ENCODE measurements at places on chromosomes 2 and 18.

GRCh38 chr18:36527051-36527450 lies 229.5 kb downstream of the FHOD3 start:
- no peak for DNase-seq

DNA sequence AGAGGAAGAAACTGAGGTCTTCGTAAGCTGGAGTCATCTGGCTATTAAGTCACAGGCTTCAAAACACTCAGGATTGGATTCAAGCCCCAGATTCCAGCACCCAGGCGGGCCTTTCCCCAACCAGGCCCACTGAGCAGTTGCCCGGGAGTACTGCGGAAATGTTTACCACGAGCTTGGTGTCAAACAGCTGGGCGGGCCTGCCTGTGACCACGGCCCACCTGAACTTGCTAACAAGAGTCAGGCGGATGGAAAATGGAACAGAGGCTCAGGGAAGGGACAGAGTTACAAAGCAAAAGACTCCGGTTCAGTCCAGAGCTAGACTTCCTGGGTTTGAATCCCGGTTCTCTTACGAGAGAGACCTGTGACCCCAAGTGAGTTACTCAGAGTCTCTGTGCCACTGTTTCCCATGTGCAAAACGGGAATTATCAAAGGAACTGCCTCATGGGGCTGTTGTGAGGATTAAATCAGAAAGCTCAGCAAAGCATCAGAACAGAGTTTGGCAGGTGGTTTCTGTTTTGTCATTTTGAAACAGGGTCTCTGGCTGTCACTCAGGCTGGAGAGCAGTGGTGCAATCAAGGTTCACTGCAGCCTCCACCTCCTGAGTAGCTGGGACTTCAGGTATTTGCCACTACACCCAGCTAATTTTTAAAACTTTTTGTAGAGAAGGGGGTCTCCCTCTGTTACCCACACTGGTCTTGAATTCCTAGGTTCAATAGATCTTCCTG lies 49.0 kb upstream of the TFCP2L1 start:
- DNase-seq, result no peak

DNA sequence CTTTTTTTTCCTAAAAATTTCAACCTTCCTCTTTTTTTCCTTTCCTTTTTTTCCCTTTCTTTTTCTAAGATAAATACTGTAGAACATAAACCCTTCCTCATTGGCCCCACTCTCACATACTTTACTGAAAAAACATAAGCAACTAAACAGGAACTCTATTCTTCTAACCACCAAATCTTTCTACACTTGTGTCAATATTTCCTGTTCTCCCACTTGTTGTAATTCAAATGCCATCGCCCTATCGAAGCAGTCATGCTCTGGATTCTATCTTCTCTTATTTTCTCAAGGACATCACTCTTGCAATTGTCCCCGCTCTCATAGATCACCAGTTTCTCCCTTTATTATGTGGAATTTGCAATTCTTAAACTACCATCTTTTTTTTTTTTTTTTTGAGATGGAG lies 20.2 kb upstream of the SSB start:
- no peak for DNase-seq

- no peak for DNase-seq
These were observed 25.7 kb upstream of the PLA2R1 start for GRCh38 chr2:160087854-160088745.

DNA sequence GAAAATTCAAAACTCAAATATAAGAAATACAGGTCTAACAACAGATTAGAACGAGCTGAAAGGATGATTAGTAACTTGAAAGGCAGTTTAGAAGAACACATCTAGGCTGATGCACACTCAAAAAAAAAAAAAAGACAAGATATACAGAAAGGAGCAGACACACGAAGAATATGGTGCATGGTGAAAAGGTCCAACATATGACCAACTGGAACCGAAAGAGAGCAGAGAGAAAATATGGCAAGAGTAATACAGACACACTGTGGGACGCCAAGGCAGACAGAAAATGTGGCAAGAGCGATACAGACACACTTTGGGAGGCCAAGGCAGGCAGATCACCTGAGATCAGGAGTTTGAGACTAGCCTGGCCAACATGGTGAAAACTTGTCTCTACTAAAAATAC lies 39.8 kb downstream of the NDUFA10 start:
- DNase-seq, result peak; percentile 14

DNA sequence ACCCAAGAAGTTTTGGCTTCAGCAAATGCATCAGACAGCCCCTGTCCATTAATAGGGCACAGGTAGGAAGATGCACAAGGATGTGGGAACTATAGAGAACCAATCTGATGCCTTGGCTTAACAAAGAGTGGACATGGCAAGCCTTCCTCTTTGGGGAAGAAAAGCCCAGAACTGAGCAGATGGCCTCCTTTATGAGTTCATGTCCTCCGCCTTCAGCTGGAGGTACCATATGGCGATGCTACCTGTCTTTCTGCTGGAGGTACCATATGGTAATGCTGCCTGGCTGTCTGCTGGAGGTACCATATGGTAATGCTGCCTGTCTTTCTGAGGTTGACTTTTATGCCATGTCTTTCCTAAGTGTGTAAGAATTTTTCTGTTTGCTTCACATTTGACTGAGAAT lies 6.0 kb downstream of the RETREG2 start:
- no peak for DNase-seq

- DNase-seq, result no peak
These were observed 54.0 kb downstream of the IWS1 start for GRCh38 chr2:127472268-127472667.

GRCh38 chr18:24031318-24031717 lies 16.8 kb downstream of the TTC39C start:
- no peak for DNase-seq

Data from lung (tissue), 17 donors.